Neural crest cell (in vitro differentiated cells): ENCODE measurements at places on chromosomes 5 and 9. TPM values are rescaled to one million over a fixed set of nuclear protein-coding genes. Genes with fewer than 3 reads are reported as not detected.

GRCh38 chr9:69578026-69578425, 94.1 kb downstream of the APBA1 start:
- H3K36me3 ChIP-seq = no peaks in the 10 kb centered on the region
- no peak for DNase-seq
- H3K4me1 ChIP-seq = peaks cover 8% of the 10 kb centered on the region
- H3K27me3 ChIP-seq = no peaks in the 10 kb centered on the region
- H3K4me3 ChIP-seq = no peak overlapping the region
- no peak overlapping the region for H3K27ac ChIP-seq

DNA sequence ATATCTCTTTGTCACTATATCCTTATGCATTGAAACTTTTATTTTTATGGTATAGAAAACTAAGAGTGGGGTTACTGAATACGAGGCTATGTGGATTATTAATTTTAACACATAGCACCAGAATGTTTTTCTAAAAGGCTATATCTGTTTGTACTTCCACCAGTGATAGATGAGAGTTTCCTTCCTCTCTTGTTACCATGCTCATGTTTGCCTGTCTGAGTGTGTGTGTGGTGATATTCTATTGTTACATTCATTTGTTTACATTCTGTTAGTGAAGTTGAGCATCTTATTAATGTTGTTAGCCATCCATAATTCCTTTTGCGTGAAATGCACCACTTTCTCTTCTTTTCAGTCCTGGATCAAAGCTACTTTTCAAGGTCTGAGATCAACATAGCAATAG, 54.1 kb upstream of the ALDH1A1 start:
- no peak for DNase-seq
- H3K36me3 ChIP-seq = no peaks in the 10 kb centered on the region
- no peaks in the 10 kb centered on the region for H3K27me3 ChIP-seq
- H3K4me3 ChIP-seq = no peak overlapping the region
- no peaks in the 10 kb centered on the region for H3K4me1 ChIP-seq

GRCh38 chr9:95429096-95429495, 87.7 kb downstream of the PTCH1 start:
- no peak overlapping the region for H3K27ac ChIP-seq
- H3K4me1 ChIP-seq = peaks cover 28% of the 10 kb centered on the region
- H3K27me3 ChIP-seq = peaks cover under 1% of the 10 kb centered on the region
- H3K36me3 ChIP-seq = peaks cover 26% of the 10 kb centered on the region
- DNase-seq = no peak

The TMEFF1 gene
- total RNA-seq = 43.1 and 47.9 TPM in 2 replicates

The DMRT3 gene
- total RNA-seq = not detected in 2 replicates

GRCh38 chr5:94945656-94946055, 327.2 kb downstream of the SLF1 start:
- H3K36me3 ChIP-seq = no peaks in the 10 kb centered on the region
- no peak overlapping the region for H3K27ac ChIP-seq
- DNase-seq = no peak
- no peaks in the 10 kb centered on the region for H3K27me3 ChIP-seq
- H3K4me1 ChIP-seq = no peaks in the 10 kb centered on the region

The UBE2R2 gene
- 85.9 and 88.0 TPM in 2 replicates for total RNA-seq

The EGFLAM gene
- total RNA-seq = 9.1 and 10.3 TPM in 2 replicates

The ADGRD2 gene
- total RNA-seq = 0.44 TPM in 1 of 2 replicates, not detected in the other

DNA sequence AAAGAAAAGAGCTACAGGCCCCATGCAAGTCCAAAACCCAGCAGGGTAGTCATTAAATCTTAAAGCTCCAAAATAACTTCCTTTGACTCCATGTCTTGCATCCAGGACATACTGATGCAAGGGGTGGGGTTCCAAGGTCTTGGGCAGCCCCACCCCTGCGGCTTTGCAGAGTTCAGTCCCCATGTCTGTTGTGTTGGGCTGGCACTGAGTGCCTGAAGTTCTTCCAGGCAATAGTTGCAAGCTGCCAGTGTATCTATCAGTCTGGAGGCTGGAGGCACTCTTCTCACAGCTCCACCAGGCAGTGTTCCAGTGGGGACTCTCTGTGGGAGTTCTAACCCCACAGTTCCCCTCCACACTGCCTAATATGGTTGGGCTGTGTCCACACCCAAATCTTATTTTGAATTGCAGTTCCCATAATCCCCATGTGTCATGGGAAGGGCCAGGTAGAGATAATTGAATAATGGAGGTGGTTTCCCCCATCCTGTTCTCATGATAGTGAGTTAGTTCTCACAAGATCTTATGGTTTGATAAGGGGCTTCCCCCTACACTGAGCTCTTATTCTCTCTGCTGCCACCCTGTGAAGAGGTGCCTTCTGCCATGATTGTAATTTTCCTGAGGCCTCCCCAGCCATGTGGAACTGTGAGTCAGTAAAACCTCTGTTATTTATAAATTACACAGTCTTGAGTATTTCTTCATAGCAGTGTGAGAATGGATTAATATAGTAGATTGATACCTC, 237.5 kb upstream of the ADRA1B start:
- H3K4me1 ChIP-seq = no peaks in the 10 kb centered on the region
- no peak for DNase-seq
- H3K27me3 ChIP-seq = no peaks in the 10 kb centered on the region
- H3K36me3 ChIP-seq = peaks cover 12% of the 10 kb centered on the region
- H3K4me3 ChIP-seq = no peak overlapping the region

The KIF24 gene
- 12.3 and 13.8 TPM in 2 replicates for total RNA-seq

DNA sequence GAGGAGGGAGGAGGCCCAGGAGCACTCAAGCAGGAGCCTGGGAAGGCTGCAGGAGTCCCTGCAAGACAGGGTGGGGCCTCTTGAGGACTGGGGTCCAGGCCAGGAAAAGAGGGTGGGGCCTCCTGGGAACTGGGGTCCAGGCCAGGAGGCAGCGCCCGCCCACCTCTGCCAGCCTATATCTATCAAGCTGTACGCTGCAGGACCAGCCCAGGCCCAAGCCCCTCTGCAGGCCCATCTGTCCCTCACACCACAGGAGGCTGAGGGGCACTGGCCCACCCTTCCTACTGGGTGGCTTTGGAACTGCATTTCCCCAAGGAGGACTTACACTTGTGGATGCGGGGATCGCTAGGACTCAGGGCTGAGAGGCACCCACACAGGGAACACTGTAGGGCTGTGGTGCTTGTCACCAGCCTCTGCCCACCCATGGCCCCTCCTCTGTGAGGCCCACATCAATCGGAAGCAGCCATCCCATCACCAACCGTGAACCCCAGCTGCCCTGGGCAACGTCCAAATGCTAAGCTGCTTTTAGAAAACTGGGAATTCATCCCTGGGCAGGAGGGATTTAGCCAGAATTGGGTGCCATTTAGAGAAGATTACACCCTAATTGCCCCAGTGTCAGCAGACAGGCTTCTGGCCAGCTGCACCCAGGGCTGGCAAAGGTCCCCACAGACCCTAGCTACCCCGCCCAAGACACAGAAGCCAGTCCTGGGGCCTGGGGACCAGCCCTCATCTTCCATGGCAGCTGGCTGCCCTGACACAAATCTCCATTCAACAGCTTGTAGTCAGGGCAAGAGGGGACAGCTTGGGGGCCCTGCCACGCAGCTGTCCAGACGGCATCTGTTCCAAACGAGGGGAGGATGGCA, 15.3 kb downstream of the BICD2 start:
- H3K4me3 ChIP-seq = no peak overlapping the region
- no peak for DNase-seq
- peaks cover 6% of the 10 kb centered on the region for H3K36me3 ChIP-seq
- H3K27me3 ChIP-seq = no peaks in the 10 kb centered on the region

GRCh38 chr5:39547553-39548154, 122.9 kb upstream of the DAB2 start:
- peak; percentile 20 for DNase-seq
- H3K27me3 ChIP-seq = no peaks in the 10 kb centered on the region
- no peaks in the 10 kb centered on the region for H3K36me3 ChIP-seq
- peaks cover 6% of the 10 kb centered on the region for H3K4me1 ChIP-seq

- peaks cover 13% of the 10 kb centered on the region for H3K36me3 ChIP-seq
- no peak overlapping the region for H3K4me3 ChIP-seq
- H3K4me1 ChIP-seq = no peaks in the 10 kb centered on the region
- DNase-seq = no peak
- H3K27ac ChIP-seq = no peak overlapping the region
Measured at GRCh38 chr9:125106285-125106893, 36.9 kb downstream of the SCAI start.

The PAEP gene
- not detected in 2 replicates for total RNA-seq

DNA sequence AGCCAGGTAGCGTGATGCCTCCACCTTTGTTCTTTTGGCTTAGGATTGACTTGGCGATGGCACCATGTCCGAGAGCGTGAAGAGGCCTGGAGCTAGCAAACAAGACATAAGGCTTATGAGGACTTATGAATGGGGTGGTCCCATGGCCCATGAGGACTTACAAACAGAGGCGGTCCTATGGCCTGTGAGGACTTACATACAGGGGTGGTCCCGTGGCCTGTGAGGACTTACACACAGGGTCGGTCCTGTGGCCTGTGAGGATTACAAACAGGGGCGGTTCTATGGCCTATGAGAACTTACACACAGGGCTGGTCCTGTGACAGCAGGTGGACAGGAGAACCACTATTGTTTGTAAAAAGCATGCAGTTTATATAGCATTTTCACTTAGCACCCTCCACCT, 21.3 kb upstream of the FOXD1 start:
- no peak overlapping the region for H3K4me3 ChIP-seq
- DNase-seq = no peak
- H3K27me3 ChIP-seq = peaks cover 27% of the 10 kb centered on the region
- no peaks in the 10 kb centered on the region for H3K4me1 ChIP-seq
- no peaks in the 10 kb centered on the region for H3K36me3 ChIP-seq

The PCDHB12 gene
- 3.1 TPM in 2 replicates for total RNA-seq

DNA sequence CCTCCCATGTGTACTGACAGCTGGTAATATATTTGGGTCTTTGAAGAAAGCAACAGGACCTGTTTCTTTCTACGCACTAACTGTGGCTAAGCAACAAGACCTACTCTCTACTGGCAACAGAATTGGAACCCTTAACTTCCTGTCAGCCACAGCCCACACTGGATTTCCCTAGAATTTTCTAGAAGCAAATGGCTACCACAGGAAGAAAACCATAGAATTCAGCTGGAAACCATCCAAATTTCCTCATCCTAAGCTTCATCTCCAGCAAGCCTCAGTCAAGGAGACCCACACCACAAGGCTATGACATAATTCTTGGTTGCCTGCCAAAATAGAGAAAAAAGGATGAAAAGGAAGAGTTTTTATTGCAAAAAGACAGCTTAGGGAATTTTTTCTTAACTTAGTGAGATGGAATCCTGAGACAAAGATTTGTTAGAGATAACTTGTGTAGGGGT, 171.8 kb upstream of the TNC start:
- H3K4me3 ChIP-seq = no peak overlapping the region
- peaks cover 27% of the 10 kb centered on the region for H3K4me1 ChIP-seq
- no peak for DNase-seq
- no peaks in the 10 kb centered on the region for H3K36me3 ChIP-seq
- H3K27me3 ChIP-seq = no peaks in the 10 kb centered on the region
- no peak overlapping the region for H3K27ac ChIP-seq

The FBN2 gene
- 58.3 and 59.7 TPM in 2 replicates for total RNA-seq

The ARSI gene
- 0.25 and 0.51 TPM in 2 replicates for total RNA-seq

DNA sequence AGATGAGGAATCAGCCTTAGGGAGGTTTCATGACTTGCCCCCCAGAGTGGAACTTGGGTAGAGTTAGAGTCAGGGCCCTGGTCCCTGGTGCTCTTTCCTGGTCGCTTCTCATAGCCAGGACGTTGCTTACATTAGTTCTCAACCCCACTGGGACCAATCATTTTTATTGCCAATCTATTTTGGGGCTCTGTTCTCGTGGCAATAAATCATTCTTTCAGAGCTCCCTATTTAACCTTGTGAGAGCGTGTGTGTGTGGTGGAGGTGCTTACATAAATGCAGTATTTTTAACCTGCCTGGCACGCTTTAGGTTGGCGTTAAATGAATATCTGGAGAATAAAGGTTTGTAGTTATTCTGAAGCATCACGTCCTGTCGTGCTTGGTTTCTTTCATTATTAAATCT, 4.1 kb downstream of the TRIO start:
- no peak for DNase-seq
- no peaks in the 10 kb centered on the region for H3K36me3 ChIP-seq
- H3K4me3 ChIP-seq = peak overlapping the region; percentile 91
- H3K27me3 ChIP-seq = no peaks in the 10 kb centered on the region

GRCh38 chr9:107650321-107650720, 160.8 kb upstream of the KLF4 start:
- H3K36me3 ChIP-seq = no peaks in the 10 kb centered on the region
- no peak for DNase-seq
- H3K4me3 ChIP-seq = no peak overlapping the region
- peaks cover 5% of the 10 kb centered on the region for H3K27me3 ChIP-seq
- H3K4me1 ChIP-seq = no peaks in the 10 kb centered on the region

GRCh38 chr9:99925541-99925940, 19.1 kb downstream of the STX17 start:
- no peak overlapping the region for H3K27ac ChIP-seq
- H3K4me1 ChIP-seq = no peaks in the 10 kb centered on the region
- DNase-seq = no peak
- peaks cover 46% of the 10 kb centered on the region for H3K36me3 ChIP-seq
- H3K27me3 ChIP-seq = no peaks in the 10 kb centered on the region

The UBE2QL1 gene
- total RNA-seq = 2.7 TPM in 2 replicates

DNA sequence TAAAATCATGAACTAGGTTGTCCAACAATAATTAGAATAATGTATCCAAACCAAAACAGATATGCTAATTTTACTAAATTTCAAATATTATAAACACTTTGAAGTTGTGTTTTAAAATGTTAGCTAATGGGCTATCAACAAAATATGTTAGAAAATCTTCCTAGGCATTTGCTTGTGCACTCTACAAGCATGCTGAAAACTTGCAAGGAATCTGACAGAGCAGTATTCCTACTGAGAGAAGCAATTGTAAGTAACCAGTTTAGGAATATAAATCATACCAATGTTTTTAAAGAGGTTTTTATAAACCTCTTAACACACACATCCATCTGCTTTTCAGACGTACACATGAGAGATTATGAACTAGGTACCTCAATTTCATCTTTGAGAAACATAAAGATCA, 228.4 kb upstream of the TBCA start:
- DNase-seq = no peak
- H3K4me3 ChIP-seq = no peak overlapping the region
- peaks cover 3% of the 10 kb centered on the region for H3K36me3 ChIP-seq
- H3K4me1 ChIP-seq = peaks cover 48% of the 10 kb centered on the region
- no peak overlapping the region for H3K27ac ChIP-seq

- H3K4me1 ChIP-seq = peaks cover 51% of the 10 kb centered on the region
- peaks cover 3% of the 10 kb centered on the region for H3K36me3 ChIP-seq
- H3K4me3 ChIP-seq = no peak overlapping the region
- no peaks in the 10 kb centered on the region for H3K27me3 ChIP-seq
Measured at GRCh38 chr5:74542482-74542881, 98.0 kb downstream of the ENC1 start.

GRCh38 chr5:41102341-41102740, 31.2 kb upstream of the MROH2B start:
- H3K36me3 ChIP-seq = no peaks in the 10 kb centered on the region
- no peak for DNase-seq
- H3K4me3 ChIP-seq = no peak overlapping the region
- peaks cover 2% of the 10 kb centered on the region for H3K27me3 ChIP-seq
